Lung (tissue), 17 donors: ENCODE measurements at places on chromosomes 11 and 22. TPM values are rescaled to one million over a fixed set of nuclear protein-coding genes. Genes with fewer than 3 reads are reported as not detected.
A peak's percentile ranks its signal among the peaks of the same experiment; 100 is the strongest.

- peak; percentile 49 for DNase-seq
These were observed 144.4 kb upstream of the TEAD1 start for GRCh38 chr11:12529793-12530192.

GRCh38 chr11:129141748-129142523, 50.2 kb downstream of the ARHGAP32 start:
- DNase-seq, result no peak

DNA sequence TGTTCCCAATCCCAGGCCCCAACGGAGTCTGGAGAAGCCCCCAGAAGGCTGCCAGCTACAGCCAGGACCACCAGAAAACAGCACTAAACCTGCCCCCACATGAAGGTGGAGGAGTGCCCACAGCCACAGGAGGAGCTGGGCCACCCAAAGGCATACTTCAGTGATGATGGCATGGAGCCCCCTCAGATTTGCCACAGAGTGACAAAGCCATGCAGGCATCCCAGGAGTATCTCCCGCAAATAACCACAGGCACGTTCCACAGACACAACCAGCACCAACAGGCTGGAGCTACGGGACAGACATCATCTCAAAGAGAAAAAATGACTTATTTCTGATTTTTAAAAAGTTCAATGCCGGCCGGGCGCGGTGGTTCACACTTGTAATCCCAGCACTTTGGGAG, 10.6 kb downstream of the CARS1 start:
- no peak for DNase-seq

The NNMT gene
- total RNA-seq, result 276 TPM

The GLYATL1 gene
- 1.8 TPM for total RNA-seq

DNA sequence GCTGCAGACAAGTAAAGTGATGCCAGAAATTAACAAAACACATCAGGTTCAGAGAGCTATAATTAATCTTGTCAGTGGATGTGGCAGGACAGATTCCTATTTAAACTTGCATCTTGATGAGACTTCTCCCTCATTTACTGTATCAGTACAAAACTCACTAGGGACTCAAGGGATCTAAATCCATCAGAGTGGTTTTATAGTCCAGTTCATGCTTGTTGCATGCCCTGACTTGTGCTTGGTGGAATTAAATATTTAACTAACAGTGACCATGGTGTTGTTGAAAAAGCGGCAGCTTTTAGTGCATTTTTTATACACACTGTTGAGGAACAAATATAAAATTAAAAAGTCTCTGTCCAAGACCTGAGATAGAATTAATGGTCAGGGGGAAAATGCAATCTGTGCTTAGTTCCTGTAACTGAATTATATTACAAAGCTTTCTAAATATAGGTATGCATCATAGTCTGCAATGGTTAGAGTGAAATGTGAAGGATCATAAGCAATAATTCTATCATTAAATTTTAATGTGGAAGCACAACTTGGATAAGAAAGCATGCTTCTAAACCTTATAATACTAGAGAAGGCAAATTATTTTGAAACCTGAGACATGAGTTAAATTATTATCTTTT, 1475.5 kb upstream of the TENM4 start:
- DNase-seq, result no peak

The SULT4A1 gene
- not detected for total RNA-seq

DNA sequence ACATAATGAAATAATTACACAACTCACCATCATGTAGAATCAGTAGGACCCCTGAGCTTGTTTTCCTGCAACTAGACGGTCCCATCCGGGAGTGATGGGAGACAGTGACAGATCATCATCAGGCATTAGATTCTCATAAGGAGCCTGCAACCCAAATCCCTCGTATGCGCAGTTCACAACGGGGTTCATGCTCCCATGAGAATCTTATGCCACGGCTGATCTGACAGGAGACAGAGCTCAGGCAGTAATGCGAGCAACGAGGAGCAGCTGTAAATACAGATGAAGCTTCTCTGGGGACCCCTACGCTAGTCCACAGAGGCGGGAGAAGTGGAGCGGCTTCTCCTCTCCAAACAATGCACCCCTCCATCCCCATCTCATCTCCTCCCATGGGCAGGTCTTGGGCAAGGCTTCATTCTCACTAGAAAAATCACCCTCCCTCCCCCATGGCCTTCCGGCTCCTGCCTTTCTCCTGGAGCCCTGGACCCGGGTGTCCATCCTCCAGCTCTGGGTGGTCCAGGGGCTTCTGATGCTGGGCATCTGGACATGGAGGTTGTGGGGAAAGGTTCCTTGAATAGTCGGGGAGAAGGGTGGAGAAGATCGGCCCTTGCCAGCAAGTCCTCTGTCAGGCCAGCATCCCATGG, 16.2 kb upstream of the RAC2 start:
- DNase-seq, result no peak

The IPO7 gene
- 104 TPM for total RNA-seq

DNA sequence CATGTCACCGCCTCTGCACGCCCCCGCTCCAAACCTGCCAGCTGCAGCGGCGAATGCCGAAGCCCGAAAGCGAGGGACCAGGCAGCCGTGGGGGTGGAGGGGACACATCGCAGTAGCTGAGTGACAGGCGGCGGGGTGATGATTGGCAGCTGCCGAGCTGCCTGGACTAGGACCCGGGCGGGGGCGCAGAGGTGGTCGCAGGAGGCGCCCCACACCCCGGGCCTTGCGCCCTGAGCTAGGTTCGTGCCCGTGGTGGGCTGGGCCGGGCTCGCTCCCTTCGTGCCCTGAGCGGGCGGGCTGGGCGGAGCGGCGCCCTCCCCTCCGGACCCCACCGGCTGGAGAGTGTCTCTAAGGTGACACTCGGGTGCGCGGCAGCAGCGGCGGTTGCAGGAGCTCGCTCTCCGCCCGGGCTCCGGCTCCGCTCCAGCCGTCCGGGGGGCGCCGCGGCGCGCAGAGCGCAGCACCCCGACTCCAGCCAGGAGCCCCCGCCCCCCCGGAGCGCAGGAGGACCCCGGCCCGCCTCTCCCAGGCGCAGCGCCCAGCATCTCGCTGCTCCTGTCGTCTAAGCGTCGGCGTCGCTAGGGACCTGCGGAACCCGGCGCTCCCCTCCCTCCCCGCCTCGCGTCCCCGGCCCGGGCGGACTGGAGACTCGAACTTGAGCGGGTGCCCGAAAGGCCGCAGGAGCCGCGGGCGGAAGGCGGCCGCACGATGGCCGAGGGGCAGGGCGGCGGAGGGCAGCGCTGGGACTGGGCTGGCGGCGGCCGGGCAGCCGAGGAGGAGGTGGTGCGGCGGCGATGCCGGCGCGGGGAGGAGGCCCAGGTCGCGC, 14.5 kb upstream of the DGKZ start:
- no peak for DNase-seq

DNA sequence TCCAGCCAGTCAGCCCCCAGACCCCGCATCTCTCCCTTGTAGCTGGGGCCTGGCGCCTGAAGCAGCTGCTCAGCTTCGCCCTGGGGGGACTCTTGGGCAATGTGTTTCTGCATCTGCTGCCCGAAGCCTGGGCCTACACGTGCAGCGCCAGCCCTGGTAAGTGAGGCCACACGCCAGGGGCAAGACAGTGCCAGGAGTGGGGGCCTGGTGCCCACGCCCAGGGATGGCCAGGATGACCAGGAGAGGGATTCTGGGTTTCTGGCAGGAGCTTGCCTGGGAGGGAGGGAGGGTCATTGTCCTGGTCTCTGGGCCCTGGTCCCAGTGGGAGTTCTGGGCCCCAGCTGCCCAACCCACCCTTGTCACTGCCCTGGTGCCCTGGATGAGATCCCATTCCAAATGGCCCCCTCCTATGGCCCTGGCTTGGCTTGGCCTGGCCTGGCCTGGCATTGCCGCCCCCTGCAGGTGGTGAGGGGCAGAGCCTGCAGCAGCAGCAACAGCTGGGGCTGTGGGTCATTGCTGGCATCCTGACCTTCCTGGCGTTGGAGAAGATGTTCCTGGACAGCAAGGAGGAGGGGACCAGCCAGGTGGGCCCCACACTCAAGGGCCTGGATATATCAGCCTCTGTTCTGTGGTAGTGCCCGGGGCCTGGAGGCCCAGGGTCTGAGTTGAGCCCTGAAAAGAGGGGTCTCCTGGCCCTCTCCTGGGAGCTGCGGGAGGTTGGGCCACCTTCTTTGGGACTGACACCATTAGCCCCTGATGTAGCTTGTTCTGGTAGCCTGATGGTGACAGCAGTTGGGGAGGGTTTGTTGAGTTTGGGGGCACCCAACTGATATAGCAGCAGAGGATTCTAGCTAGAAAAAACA, 3.7 kb downstream of the SLC39A13 start:
- peak; percentile 23 for DNase-seq
